ENCODE measurements at places on chromosomes 2 and 18.
A peak's percentile ranks its signal among the peaks of the same experiment; 100 is the strongest.

DNA sequence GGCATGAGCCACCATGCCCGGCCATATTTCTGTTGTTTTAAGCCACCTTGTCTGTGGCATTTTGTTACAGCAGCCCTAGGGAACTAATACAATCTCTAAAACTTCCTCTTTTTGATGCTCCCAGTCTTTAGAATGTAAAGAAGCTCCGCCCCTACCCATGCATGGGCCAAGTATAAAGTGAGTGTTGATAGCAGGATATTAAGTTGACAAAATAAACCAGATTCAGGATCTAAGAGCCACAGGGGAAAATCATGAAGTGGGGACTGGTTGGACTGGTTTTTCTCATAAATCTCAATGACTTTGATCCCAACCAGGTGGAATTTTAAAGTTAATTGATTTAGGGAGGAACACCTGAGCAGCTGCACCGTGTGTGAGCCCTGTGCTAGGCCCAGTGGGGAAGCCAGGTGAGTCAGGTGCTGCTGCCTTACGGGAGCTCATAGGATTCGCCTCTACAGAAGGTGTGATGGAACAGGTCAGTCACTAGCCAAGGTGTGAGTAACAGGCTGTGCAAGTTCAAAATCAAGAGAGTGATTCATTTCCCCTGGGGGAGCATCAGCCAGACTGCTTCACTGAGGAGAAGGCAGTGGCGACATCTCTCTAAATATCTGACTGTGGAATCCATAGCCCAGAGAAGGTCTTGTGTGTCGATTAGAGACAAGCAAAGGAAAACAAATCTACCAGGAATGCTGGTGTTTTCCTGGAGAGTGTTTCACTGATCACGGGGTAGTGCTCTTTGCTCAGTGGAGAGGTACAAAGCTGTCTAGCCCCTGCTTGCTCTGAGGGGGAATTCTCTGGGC, 63.0 kb upstream of the MSH2 start:
- peak; percentile 5 for DNase-seq

GRCh38 chr18:39911716-39912115, 2043.3 kb upstream of the PIK3C3 start:
- DNase-seq: no peak

DNA sequence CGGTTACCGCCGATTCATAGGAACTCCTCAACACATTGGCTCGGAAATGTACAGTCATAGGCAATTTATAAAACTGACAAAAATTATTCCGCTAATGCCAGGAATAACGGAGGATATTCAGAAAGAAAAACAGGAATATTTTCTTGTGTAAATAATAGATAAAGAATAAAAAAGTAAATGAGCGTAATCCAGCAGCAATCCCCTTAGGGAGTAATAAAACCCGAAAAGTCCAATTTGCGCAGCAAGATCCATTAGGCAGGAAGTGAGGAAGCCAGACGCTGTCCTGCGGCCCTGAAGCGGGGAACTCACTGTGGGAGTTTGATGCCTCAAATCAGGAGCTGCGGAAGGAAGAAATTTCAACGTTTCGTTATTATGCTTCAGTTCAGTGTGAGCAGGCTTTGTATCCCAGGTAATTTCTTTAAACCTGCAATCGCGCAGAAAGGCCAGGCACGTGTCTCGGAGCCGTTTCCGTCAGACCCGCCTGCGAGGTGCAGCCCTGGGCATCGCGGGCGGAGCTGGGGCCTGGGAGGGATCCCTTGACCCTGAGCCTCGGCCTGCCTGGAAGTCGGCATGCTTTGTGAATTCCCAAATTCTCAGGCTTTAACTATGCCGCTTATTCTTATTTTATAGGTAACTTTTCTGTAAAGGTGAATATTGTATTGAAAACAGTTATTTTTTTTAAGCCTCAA, 180.9 kb upstream of the ALKAL2 start:
- no peak for DNase-seq

GRCh38 chr18:34648269-34648985, 61.7 kb upstream of the DTNA start:
- no peak for DNase-seq

- DNase-seq: no peak
Measured at GRCh38 chr2:61090386-61090921, 24.8 kb downstream of the SANBR start.

GRCh38 chr18:10552226-10552625, 26.4 kb downstream of the NAPG start:
- no peak for DNase-seq

GRCh38 chr2:160870729-160871465, 289.3 kb upstream of the TANK start:
- no peak for DNase-seq

DNA sequence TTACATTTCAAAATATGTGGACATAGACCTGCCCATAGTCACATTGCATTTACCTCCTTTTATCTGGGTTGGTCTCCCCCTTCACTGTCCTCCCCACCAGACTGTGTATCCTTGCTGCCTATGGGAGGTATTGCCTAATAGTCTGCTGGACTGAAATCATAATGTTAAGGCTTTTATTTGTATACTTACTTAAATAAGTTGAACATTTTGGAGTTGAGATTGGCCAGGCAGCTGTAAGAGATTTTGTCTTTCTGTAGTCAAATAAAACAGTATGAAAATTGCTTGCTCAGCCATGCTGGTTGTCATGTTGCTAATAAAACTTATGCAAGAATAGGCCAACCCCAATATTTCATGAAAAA, 280.9 kb downstream of the PTPRM start:
- no peak for DNase-seq

- DNase-seq: no peak
Measured at GRCh38 chr2:19991895-19992294, 2.0 kb upstream of the WDR35 start.

- DNase-seq: peak; percentile 52
Measured at GRCh38 chr2:176096986-176097819, 2.4 kb upstream of the HOXD12 start.

- DNase-seq: peak; percentile 72
Measured at GRCh38 chr2:227884511-227884947, 13.1 kb downstream of the DAW1 start.

DNA sequence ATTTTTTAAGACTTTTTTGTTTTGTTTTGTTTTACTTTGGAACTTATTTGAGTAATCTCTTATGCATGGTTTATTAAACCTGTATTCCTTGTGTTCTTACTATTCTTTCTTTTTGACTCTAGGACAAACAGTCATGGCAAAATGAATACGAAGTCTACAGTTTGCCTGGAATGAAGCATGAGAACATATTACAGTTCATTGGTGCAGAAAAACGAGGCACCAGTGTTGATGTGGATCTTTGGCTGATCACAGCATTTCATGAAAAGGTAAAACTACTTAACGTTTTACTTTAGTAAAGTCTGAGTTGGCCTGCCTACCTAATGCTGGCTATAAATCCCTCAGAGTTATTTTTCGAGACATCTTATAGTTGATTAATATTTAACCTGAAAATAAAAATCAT, 72.3 kb downstream of the ACVR2A start:
- DNase-seq: no peak

- DNase-seq: no peak
Measured at GRCh38 chr2:58416696-58417095, 175.6 kb upstream of the FANCL start.

DNA sequence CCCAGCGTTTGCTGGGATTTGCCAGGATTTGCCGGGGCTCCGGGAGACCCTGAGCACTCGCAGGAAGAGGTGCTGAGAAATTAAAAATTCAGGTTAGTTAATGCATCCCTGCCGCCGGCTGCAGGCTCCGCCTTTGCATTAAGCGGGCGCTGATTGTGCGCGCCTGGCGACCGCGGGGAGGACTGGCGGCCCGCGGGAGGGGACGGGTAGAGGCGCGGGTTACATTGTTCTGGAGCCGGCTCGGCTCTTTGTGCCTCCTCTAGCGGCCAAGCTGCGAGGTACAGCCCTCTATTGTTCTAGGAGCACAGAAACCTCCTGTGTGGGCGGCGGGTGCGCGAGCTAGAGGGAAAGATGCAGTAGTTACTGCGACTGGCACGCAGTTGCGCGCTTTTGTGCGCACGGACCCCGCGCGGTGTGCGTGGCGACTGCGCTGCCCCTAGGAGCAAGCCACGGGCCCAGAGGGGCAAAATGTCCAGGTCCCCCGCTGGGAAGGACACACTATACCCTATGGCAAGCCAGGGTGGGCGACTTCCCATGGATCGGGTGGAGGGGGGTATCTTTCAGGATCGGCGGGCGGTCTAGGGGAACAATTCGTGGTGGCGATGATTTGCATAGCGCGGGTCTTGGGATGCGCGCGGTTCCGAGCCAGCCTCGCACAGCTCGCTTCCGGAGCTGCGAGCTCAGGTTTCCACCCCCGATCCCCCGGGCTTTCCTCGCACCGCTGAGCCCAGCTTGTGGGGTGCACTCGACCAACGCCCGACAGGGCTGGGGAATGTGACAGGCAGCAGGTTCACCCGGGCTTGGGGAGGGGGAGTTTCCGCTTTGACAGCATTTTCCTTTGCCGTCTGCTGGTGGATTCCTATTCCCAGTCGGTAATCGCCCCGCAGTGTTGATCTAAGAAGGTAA, 2.8 kb downstream of the ONECUT2 start:
- peak; percentile 77 for DNase-seq

- no peak for DNase-seq
Measured at GRCh38 chr18:65791719-65792118, 40.9 kb downstream of the CDH7 start.

DNA sequence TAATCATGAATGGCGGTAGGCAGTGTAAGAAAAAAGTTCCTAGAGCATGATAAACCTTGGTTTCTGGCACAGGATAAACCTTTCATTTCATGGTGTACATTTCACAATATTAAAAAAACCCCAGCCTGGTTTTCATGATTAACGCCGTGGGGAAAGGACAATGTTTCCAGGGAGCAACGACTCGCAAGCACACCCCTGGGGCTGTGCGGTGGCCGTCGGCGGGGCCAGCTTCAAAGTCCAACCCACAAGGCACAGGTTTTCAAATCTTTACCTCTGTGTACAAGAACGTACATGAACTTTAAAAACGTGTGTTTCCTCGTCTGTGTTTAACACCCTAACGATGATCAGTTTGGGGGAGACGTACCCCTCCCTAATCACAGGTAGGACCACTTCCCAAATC, 118.1 kb downstream of the NOL10 start:
- no peak for DNase-seq

DNA sequence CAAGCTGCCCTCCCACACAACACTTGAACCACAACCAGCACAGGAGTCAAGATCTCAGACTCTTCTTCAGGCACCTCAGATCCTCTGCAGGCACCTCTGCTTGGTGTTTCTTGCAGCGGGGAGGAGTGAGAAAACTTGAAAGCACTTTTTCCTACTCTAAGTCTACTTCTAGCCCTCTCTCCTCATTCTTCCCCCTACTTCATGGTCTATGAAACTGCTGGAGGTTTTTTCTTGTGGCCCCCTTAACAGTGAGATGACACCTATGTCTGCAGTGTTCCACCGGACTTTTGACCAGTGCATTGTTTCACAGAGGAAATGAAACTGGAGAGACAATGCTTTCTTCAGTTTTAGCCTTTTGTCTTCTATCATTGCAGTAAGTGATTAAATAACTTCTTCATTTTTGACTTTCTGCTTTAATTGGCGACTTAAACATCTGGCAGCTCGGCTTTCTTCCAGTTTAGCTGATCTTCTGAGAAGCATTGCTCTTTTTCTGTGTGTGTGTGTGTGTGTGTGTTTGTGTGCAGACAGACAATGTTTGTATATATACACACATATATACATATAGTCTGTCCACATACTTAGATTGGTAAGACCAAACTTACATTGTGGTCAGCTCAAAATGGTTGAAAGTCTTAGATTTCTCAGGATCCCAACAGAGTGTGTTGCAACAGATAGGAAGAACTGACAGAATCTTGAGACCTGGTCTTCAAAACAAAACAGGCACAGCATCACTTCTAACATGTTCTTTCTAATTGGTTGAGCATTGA, 1474.0 kb upstream of the TMEFF2 start:
- DNase-seq: no peak

GRCh38 chr2:27781496-27781895, 10.0 kb downstream of the MRPL33 start:
- DNase-seq: no peak

DNA sequence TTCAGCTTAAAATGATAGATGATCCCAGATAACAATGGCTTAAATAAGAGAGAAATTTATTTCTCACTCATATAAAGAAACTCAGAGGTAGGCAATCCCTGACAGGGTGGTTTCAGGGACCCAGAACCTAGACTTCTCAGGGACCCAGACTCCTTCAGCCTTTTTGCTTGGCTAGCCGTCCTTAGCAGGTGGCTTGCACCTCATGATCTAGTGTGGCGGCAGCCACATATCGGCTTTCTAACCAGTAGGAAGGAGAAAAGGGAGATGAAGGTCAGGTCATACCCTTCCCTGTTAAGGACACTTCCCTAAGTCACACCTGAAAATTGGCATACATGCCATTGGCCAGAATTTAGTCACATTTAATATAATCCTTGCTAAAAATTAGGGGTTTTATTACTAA, 18.4 kb downstream of the VSNL1 start:
- no peak for DNase-seq

- DNase-seq: no peak
Measured at GRCh38 chr2:126889496-126890135, 9.1 kb upstream of the TEX51 start.

DNA sequence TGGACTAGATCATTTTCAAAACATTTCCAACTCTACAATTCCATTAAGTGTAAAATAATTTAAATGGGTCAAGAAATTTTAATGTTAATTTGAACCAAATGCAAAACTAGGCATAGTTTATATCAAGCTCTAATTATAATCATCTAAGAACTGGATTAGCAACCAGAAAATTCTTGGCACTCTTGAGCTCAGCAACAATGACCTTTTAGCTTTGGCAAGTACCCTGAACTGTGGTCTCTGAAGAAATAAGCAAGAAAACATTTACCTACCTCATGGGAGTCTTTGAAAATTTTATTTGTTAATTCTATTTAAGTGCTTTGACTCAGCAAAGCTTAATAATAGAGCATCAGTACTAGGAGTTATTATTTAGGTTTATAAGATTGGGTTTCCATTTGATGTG, 313.2 kb downstream of the SATB2 start:
- no peak for DNase-seq

- DNase-seq: no peak
Measured at GRCh38 chr18:49769047-49769728, 44.1 kb downstream of the ACAA2 start.

- DNase-seq: no peak
Measured at GRCh38 chr18:64566456-64566855, 417.6 kb upstream of the LINC00305 start.

DNA sequence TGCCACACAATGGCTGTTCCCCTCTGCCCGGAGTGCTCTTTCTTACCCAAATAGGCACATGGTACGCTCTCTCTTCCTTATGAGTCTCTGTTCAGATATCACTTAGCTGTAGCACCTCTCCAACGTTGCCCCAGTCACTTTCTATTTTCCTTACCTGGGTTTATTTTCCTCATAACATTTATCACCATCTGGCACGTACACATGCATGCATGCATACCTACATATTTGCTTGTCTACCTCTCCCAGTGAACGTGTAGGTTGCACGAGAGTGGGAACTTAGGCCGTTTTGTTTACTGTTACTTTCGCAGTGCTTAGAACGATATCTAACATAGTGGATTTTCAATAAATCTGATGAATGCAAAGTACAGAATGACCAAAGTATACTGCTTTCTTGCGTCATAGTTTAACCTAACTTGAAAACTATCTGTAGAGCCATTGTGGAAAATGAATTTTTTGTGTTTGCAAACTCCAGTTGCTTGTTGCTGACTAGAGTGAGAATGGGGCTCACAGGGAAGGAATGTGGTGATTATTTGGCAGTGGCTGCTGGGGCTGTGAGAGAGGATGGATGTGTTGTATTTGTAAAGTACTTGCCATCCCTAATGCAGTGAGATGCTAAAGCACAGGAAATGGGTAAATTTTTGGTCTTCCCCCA, 47.1 kb downstream of the ACSL3 start:
- no peak for DNase-seq

Data from activated CD4-positive, alpha-beta T cell treated with anti-CD3 and anti-CD28 coated beads, Interleukin-2, amount 50 U/mL, for 16 hours (primary cell).